CD4-positive, alpha-beta T cell treated with Interleukin-17A for 1 hour (primary cell): ENCODE measurements at places on chromosomes 11 and 22.

- DNase-seq: no peak
Measured at GRCh38 chr11:123853038-123853437, 32.4 kb downstream of the TMEM225 start.

DNA sequence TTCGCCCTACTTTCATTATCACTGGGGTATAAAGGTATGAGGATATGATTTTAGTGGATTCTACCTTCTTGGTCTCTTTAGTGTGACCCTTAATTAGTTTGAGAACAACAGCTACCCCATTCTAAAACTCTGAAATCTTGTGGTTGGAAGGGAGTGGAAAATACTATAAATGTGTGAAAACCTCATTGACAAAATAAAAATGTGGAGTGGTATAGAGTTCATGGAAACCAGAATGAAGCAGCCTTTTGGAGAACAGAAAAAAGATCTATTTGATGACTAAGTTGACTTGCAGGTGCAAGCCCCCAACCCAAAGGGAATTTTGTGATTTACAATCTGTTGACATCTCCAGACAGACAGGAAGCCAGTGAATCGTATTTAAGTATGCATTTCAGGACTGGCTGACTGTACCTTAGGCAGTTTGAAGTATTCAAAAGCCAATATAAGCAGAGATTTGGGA lies 75.8 kb downstream of the GAS2 start:
- no peak for DNase-seq

GRCh38 chr22:47053726-47054141 lies 291.3 kb downstream of the TBC1D22A start:
- no peak for DNase-seq

DNA sequence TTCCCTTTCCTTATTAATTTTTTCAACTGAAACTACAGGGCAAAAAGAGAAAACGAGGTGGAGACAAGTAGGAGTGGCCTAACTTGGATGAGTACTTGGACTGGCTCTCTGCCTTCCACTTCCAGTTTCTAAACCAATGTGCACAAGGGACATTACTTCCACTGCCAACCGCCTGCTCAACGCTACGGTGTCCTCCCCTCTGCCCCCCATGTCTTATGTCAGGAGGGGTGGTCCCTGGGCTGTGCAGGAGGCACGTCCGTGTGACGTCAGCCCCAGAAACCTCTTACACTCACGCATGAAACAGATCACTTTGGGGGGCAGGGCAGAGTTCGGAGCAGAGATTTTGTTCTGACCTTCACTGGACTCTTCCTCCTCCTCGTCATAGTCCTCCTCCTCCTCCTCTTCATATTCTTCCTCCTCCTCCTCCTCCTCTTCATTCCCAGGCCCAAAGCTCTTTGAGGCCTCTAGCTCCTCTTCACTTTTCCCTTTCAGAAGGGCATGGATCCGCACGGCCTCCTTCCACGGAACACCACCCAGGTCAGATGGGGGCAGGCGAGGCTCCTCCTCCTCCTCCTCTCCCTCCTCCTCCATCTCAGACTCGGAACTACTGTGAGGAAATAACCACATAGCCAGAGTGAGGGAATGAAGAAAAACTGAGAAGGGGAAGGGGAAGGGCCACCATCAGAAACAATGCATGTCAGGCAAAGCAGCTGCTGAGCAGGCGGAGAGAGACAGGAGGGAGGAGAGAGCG lies 57.4 kb upstream of the BID start:
- no peak for DNase-seq

- DNase-seq: peak; percentile 72
Measured at GRCh38 chr22:42269432-42270175, 849 bp downstream of the TCF20 start.

GRCh38 chr11:113874581-113875233 lies 665 bp downstream of the USP28 start:
- DNase-seq: no peak

GRCh38 chr11:62394825-62395538 lies 23.9 kb upstream of the SCGB1A1 start:
- DNase-seq: peak; percentile 79

DNA sequence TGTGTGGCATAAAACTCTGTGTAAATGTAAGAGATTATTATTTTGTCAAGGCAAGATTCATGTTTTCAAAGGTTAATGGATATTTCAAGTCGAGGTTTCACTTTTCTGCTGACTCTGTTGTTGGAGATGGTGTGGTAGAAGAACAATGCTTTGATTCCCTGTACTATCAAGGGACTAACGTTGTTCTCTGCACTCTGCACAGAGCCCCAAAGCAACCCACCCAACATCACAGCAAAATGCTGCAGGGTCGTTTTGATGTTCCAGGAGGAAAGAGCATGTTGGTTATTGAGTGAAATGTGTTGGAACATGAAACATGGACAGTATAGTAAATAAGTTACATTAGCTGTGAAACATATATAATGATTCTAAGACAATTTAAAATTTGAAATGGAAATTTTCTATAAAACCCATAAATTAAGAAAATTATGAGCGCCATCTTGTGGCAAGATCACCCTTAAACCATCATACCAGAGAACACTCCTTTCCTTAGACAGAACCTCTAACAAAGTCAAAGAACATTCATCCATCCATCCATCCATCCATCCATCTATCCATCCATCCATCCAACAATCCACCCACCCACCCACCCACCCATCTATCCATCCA lies 164.4 kb upstream of the ZBED5 start:
- DNase-seq: peak; percentile 48

GRCh38 chr22:39624501-39624821 lies 53.9 kb downstream of the CACNA1I start:
- no peak for DNase-seq

DNA sequence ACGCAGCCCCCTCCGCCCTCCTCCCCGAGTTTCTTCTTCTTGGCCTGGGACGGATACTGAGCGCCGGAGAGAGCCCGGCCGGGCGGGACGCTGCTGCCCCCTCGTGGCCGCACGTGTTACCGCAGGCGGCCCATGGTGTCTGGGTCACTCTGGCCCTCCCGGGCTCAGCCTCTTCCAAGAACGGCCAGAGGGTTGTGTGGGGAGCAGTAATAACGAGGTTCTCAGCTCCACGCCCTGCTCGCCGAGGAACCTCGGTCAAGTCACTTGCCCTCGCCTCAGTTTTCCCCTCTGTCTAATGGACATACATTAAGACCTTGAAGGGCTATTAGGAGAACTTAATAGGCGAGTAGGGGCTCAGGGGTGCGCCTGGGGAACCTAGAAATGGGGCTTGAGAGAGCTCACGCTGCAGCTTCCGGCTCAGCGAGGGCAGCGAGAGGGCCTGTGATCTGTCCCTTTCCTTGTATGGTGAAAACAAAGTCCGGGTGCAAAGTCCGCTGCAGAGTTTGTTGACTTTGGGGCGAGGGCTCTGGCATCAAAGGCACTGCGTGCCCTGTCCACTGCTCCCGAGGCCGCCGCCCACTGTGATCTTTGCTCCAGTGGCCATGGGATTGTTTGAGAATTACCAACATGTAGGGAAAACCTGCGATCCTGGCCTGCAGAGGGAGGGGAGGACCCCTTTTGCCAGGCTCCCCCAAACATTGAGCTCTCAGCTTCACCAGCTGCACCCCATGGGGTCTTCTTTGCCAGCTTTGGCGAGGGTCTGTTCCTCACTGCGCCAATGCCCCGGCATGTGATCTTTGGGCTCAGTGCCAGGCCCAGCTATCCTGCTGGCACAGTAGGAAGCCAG lies 14.4 kb upstream of the LRP5 start:
- peak; percentile 75 for DNase-seq

GRCh38 chr11:46450846-46451477 lies 59.4 kb upstream of the CHRM4 start:
- DNase-seq: no peak

- no peak for DNase-seq
Measured at GRCh38 chr11:107821199-107821927, 37.2 kb downstream of the SLC35F2 start.

DNA sequence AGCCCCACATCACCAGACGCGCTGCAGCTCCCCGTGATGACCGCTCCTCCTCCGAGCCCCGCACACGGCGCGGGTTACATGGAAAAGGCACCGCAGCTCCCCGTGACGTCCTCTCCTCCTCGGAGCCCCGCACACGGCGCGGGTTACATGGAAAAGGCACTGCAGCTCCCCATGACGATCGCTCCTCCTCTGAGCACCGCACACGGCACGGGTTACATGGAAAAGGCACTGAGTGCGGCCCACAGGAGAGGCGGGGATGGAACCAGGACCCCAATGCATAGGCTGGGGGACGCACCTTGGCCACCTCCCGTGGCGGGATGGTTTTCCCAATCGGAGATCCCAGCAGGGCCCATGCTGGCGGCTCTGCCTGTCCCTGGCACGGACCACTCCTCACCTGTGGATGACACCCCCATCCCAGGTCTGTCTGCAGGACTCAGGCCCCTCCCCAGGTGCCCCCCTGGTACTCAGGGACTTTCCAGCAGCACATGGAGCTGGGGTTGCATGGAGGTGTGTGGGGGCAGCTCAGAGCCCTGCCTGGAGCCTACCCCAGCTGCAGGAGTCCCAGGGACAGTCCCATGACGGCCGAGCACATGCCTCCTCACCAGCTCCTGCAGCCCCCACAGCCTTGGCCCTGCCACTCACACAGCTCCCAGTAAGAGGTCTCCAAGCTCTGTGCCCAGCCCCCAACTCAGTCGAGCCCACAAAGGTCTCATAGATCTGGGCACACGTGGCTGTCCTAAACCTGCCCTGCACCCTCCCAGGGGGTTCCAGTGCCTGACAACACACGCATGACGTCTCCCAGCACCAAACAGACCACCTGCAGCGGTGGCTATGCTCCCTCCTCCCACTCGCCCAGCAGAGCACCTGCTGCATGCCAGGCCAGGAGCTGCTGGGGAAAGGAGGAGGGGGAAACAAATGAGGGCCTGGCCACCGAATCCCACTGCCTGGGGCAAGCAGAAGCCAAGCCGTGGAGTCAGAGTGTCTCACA lies 166.6 kb downstream of the BRD1 start:
- no peak for DNase-seq

DNA sequence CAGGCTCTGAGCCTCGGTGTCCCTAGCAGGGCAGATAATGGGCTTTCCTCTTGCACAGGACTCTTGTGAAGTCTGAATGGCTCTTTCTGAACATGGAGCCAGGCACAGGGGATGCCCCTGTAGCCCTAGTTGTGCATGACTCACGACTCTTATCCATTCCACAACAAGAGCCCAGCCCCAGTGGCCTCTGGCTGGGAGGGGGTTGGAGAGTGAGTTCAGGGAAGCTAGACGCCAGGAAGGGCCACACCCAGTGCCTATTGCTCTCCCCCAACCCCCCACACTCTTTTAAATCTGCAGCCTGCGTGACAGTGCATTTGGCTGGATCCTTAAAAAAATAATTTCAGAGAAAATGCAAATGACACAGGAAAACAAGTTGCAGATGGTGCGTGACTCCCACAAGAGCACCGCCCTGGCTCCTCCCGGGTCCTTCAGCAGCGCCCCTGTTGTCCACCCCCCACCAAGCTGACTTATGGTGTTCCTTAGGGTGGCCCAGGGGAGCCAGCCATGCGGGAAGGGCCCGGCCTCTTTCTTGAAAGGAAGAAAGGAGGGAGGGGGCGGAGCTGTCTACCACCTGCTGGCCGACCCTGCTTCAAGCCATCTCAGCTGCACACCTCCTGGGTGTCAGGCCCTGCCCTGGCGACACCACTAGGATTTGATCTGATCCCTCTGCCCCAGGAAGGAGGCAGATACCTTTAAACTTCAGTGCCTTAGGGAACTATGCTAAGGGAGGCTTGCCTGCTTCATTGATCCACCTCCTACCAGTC lies 74.7 kb downstream of the MN1 start:
- DNase-seq: no peak

GRCh38 chr11:12914400-12914912 lies 94.7 kb upstream of the RASSF10 start:
- DNase-seq: no peak

GRCh38 chr11:125239585-125240560 lies 75.3 kb downstream of the PKNOX2 start:
- no peak for DNase-seq

DNA sequence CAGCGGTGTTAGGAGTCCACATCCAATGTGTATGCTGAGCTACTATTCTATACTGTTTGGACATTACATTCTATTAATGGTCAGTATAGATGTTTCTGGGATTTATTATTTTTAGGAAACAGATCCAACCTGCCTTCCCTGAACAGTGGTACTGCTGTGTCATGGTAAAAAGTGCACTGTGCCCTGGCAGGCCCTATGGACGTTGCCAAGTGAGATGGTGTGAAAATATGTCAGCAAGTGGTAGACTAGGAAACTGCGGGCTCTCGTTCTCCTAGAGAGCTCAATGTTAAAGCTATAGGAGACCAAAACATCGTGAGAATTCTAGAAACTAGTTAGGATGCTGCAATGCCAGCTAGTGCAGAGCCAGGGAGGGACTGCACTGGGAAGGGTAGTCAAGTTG lies 26.0 kb upstream of the CYP2D6 start:
- no peak for DNase-seq

GRCh38 chr11:111745719-111746504 lies 20.3 kb downstream of the PPP2R1B start:
- no peak for DNase-seq

GRCh38 chr11:34825315-34825669 lies 90.9 kb downstream of the APIP start:
- DNase-seq: no peak

DNA sequence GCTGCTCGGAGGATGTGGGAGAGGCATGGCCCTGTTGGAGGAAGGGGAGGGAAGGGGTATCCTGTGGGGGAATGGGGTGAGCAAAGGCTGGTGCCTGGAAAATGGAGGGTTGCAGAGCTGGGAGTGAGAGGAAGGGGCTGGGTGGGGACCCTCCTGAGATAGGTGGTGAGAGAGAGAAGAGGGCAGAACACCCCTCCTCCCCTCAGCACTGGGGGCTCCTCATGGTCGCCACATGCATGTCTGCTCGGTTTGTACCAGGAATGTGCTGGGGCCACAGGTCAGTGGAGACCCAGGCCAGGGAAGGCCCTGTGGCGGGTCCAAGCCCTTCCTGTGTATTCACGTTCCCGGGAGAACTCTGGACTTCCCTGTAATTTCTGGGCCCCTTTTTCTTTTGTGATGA lies 27.8 kb upstream of the ACR start:
- DNase-seq: no peak

DNA sequence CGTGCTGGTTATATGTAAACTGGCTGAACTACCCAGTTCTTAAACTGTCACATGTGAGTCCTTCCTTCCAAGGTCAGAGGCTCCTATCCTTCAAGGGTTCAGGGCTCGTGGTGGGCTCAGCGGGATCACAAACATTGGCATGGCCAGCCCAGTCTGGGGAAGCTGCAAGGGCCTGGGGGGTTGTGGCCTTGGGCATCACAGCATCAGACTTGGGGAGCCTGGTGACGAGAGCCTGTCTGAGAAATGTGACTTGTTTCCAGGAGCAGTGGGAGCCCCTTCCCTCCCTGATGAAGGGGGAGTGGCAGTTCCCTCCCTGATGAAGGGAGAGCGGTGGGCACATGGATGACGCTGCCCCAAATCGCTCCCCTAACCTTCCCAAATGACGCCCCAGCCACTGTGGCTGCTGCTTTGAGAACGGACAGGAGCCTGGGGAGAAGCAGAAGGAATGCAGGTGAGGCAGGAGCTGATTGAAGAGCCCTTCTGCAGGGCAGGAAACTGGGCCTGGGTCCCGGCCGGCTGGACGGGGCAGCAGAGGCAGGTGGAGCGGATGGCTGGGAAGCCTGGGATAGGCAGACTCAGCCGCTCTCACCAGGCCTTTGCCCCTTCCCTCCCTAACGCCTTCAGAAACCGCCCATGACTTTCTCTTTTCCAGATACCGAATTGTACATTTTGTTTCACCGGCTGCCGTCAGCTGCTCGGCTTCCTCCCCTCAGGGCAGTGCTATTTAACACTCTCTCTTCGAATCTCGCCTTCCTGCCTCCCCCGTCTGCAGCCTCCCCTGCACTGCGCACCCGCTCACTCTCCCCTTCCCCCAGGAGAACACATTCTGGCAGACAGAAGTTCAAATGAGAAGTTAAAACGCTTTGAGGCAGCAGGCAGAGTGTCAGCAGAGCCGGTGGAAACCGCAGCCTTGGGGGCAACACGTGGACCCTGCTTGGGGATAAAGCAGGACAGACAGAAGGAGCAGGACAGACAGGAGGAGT lies 1486.7 kb downstream of the BRD1 start:
- DNase-seq: no peak
